AG08395 (cell line): ENCODE measurements at places on chromosomes 3 and 15.
A peak's percentile ranks its signal among the peaks of the same experiment; 100 is the strongest.

DNA sequence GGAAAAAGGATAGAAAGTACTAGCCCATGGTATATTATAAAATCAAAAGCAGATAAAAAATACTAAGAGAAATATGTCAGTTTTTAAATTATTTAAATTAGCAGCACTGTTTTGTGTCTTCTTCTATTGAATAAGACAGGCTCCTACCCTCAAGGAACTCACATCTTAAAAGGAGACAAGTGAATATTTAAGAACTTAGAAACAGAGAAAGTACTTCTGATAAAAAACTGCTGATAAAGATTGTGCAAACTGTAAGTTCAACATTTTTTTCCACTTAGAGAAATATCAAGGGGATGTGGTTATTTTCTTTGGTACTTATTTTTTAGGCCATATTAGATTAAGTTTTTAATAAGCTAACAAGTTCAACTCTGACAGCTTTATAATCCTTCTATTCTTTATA lies 3.0 kb upstream of the ANKRD28 start:
- DNase-seq = no peak

- no peak for DNase-seq
Observed at GRCh38 chr3:157129803-157130466, 30.0 kb downstream of the CCNL1 start.

DNA sequence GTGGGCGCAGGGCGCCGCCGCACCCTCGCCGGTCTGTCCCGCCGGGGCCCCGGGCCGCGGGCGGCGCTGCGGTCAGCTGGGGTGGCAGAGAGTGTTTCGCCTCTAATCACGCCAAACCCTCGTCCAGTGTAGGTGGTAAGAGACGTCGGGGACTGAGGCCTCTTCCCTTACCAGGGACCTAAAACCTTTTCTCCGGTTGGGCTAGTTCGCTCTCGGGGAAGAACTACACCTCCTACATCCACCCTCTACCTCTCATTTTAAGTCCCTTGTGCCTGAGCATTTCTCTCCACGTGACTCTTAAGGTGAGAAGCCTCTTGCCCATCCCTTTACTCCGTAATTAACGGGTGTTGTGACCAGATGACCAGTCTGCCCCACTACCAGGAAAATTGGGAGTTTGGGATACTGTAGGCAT lies 520 bp downstream of the TMEM42 start:
- DNase-seq = no peak

DNA sequence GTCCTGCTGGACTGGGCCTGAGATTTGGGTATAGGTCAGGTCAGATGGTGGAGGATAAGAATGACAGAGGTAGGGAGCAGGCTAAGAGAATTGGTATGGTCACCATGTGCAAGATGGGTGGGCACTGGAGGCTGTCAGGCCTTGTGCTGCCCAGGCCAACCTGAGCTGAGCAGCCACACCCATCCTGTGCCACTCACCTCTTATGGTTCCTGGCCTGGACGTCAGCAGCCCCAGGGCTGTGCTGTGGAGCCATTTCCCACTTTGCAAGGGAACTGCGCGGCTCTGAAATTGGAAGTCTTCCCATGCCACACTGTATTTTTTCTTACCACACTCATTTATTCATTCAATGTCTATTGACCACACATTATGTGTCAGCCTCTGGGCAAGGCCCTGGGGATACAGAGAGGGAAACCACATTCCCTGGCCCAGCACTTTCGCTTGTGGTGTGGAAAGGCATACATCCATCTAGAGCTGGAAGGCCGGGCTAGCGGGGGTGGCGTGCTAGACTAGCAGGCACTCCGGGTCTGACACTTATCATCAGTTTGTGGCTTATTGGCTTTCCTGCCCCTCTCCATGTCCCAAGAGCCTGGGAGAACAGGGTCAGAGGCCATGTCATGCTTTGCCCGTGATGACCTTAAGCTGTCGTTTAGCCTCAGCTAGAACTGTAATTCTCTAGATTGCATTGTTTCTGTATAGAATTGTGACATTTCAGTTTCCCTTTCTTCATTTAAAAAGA lies 51.1 kb upstream of the POLG start:
- DNase-seq = no peak

- DNase-seq = no peak
Observed at GRCh38 chr15:62647843-62648505, 394.6 kb upstream of the TPM1 start.

GRCh38 chr15:99123713-99124451 lies 19.0 kb downstream of the SYNM start:
- peak; percentile 95 for DNase-seq

- peak; percentile 36 for DNase-seq
Observed at GRCh38 chr15:42994546-42994945, 74.0 kb upstream of the TTBK2 start.

DNA sequence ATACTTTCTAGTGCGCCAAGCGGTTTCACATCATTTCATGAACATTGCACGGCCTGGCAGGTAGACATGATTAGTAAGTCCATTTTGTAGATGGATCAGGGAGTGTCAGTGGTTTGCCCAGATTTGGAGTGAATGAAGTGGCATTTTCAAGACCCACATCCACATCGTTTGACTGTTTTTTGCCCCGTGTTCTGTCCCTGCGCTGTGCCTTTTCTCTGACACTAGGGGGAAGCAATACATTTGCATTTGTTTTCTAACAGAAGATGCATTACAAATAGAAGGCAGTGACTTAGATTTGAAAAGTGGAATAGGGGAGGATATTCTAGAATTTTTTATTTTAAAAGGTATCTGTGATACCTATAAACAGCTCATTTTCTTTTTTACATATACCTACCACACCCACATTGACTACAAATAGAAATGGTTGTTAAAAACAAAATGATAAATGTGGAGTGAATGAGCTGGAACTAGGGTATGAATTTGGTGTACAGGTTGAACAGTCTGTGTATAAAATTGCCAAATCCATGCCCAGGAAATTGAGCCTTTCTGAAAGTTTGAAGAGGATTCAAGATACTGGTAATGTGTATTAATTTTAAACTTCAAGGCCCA lies 98.0 kb downstream of the USP13 start:
- peak; percentile 42 for DNase-seq

DNA sequence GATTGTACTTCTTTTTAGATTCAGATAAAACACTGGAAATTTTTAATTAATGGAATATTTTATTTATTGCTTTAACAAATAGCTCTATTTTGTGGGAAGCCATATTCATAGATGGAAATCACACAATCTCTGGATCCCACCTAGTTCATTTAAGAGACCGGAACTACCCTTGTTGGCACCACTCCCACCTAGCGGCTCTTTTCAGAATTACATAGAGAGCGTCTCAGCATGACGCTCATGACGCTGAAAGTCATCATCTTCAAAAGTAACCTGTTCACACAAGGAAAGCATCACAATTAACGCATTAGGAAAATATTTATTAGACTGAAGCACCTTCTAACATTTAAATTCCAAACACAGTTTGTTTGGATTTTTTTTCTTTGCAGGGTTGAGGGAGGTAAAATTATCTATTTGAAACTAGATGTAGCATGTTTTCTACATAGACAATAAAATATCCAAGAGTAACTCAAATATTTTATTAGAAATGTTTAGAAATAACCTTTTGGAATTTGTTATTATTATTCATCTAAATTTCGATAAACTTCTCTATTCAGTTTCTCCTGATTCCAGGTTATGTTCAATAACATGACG lies 214.9 kb upstream of the ARRDC4 start:
- no peak for DNase-seq

DNA sequence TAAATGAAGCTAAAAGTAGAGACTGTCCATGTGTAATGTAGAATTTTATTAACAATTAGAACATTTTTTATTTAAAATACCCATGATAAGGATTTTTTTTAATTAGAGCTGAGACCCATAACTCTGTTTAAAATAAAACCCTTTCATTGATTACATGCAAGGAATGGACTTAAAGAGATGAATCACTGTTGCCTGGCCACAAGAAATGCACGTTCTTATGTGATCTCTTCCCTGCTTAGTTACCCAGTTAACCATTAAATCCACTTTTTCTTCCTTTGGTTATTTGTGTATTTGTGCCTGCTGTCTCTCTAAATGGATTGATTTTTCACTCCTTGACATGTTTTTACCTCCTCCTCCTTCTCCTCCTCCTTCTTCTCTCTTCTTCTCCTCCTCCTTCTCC lies 83.3 kb upstream of the SLITRK3 start:
- no peak for DNase-seq

- no peak for DNase-seq
Observed at GRCh38 chr3:21747376-21747775, 3.6 kb downstream of the ZNF385D start.

DNA sequence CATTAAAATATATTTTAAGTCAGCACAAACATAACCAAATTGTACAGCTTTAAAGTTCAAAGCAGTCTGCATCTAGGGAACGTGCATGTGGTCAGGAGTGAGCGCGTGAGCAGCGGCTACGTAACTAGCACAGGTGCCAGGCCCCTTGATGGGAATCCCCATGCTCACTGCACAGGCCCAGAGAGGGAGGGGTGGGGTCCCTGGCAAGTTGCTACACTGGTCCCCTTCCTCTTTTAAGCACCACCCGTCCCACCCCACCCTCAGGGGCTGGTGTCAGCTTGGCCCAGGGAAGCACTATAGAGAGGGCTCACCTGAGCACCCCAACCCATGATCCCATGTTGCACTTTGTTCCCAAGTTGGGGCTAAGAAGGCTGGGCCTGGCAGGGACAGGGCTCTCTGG lies 835 bp upstream of the GMPPB start:
- DNase-seq = no peak

- DNase-seq = no peak
Observed at GRCh38 chr15:81261172-81261811, 62.6 kb downstream of the STARD5 start.
